Left kidney (tissue), 8 donors: ENCODE measurements at places on chromosomes 12 and 14.
A peak's percentile ranks its signal among the peaks of the same experiment; 100 is the strongest.

- DNase-seq, result no peak
These were observed 22.9 kb upstream of the CACNA1C start for GRCh38 chr12:2029851-2030250.

DNA sequence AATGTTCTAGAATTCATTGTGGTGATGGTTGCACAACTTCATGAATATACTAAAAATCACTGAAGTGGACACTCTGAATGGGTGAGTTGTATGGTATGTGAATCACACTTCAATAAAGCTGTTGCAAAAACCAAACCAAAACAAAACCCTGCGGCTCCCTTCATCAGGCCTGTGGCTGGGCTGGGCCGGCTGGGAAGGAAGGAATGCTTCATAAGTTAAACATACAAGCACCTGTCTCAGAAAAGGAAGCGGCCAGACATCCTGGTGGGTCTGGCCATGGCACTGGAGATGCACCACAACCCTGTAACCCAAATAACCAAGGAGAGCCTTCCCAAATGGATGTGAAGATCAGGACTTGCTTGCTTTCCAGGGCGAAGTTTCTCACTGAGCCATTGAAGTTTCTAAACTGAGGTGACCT lies 34.9 kb downstream of the TTC7B start:
- DNase-seq, result no peak

DNA sequence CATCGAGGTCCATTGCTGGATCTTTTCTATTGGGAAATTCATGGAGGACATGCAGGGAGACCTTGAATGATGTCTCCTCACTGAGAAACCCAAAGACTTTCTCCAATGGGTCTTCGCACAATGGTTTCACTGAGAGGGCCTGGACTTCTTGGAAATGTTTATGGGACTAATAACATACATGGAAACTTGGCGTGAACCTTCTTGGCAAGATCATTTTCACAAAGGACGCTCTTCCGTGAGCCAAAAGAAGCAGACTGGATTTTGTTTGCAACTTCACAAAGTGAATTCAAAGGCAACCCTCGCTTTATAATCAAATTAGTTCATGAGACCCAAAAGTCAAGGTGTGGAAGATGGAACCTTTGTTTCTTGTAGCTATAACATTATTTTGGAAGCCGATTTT lies 154.4 kb downstream of the TMEM132C start:
- DNase-seq, result no peak

DNA sequence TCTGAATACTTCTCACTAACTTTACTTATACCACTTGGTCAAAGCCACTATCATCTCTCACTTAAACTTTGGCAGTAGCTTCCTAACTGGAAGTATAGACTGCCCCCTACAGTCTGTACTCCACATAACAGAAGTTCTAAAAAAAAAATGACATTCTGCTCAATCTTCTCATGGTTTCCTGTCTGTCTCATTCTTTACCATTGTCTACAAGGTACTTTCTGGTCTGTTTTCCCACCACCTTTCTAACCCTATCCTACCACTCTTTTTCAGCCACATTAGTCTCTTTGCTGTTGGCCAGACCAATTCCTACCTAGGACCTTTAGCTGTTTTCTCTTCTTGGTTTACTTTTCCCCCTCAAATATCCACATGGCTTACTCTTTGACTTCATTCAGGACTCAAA lies 14.7 kb downstream of the CPSF6 start:
- no peak for DNase-seq

- peak; percentile 26 for DNase-seq
These were observed 266.4 kb upstream of the USP15 start for GRCh38 chr12:61993734-61994345.

DNA sequence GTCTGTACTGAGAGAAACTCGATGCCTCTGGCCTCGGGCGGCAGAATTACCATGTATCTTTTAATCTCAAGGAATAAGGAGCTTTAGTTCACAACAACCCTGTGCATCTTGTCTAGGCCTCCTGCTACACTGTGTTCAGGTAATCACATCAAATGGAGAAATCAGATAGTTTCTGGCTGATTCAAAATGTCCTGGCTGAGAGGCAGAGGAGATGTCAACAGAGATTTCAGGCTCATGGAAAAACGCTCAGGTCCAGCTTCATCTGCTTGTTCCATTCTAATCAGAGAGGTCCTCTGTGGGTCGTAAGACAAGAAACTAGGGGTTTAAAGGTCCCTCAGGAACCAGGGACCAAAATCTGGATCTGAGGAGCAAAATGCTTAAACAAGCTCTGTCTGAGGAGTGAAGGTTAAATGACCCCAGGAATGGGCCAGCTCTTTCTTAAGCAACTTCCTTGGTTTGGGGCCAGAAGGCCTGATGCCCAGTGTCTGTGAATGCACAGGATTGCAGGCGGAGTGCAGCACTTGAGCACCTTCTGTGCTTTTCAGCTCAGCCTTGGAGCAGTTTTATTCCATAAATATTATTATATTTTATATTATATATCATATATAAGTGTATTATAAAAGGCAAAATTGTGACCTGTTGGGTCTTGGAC lies 170.2 kb upstream of the PRICKLE1 start:
- no peak for DNase-seq

- DNase-seq, result no peak
These were observed 71.4 kb upstream of the GPR68 start for GRCh38 chr14:91315844-91316267.

DNA sequence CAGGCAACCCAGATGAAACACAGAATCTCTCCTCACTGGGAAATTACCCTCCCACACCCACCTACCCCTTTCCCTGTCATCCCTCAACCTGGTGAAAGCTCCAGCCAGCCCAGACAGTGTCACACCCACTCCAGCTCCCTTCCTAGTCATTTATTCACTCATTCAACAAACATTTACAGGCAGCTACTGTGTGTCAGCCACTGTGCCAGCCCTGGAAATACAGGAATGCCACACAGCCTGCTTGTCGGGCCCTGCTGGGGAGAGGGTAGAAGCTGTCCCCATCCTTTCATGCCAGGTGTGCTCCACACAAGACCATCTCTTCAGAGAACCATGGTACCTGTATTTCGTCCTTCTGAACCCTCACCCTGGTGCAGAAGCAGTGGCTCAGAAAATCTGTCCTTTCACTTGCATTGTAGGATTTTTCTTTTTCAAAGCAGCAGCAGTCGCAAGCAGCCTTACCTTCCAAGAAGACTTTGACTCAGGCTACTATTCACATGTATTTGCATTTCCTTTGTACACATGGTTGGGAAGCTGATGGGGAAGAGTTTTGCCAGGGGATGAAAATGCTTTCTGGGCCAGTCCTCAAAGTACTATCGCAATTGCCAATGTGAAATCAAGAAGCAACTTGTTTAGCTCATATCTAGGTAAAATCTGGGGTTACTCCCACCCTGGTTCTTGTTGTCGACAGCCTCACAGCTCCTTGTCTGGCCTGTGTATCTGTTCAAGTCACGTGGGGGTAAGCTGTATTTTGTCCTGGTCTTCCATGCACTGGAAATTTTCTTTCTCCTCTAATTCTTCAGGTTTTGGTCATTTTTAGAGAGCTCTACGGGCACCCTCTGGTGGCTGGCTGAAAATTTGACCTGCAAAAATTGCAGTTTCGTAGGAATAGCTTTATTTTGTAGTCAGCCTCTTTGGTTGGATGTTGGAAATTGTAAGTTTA lies 147.4 kb upstream of the EGLN3 start:
- DNase-seq, result peak; percentile 46

- DNase-seq, result no peak
These were observed 138.4 kb downstream of the STXBP6 start for GRCh38 chr14:24911324-24912109.

DNA sequence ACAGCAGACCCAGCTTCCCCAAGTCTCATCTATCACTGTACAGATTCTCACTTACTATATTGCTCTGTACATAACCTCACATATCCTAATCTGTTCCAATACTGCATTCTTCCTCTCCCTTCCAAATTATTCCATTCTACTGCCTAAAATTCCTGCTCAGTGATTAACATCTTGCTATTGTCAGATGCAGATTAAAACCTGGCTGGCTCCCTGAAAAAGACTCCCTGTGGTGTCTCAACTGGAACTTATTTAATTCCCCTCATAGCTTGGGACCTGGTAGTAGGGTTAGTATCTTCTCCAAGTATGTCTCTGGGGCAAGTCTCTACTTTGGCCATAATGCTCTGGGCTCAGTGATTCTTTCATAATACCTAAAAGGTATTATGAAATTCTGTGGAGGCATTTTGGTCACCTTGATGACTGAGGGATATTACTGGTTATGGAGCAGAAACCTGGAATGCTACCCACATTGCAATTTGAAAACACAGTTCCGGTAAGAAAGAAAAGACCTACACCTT lies 55.8 kb downstream of the PAWR start:
- DNase-seq, result no peak

DNA sequence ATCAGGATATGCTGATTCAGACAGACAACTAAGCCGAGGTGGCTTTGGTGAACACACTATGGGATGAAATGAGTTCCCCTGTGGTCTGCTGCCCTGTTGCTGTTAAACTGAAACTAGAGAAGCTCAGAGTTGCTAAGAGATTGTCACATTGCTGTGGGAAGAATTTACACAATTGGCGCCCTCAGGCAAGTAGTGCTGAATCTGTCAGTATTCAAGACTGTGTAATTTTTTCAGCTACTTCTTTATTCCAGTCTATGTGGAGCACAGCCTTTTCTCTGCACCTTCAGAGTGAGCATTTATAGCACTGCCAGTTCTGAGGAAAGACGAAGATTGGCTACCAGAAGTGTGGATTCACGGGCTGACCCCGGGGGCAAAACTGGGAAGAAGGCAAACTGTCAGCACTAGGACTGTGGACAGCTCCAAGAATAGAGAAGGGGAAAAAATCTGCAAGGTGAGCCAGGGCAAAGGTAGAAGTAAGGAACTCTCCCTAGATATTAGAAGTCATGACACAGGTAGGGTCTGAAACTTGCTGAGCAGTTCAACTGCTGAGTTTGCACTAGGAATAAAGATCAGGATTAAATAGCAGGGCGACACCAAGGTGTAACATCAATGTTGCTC lies 218.8 kb upstream of the TMPO start:
- peak; percentile 42 for DNase-seq

DNA sequence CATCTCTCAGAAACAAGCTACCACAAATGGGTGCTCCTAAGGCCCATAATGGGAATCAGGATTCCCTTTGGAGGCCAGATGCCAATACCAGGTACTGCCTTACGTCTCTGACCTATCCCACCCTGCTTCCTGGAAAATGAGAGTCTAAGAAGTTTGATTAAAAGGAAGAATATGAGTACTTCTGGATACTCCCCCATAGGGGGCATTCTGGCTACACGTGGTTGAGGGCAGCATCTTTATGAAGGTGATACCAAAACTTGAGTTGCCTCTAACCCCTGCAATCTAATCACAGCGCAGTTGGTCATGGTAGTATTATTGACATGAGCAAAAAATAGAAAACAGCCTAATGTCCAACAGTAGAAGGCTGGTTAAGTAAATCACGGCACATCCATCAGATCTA lies 184.2 kb upstream of the LHX5 start:
- DNase-seq, result no peak

DNA sequence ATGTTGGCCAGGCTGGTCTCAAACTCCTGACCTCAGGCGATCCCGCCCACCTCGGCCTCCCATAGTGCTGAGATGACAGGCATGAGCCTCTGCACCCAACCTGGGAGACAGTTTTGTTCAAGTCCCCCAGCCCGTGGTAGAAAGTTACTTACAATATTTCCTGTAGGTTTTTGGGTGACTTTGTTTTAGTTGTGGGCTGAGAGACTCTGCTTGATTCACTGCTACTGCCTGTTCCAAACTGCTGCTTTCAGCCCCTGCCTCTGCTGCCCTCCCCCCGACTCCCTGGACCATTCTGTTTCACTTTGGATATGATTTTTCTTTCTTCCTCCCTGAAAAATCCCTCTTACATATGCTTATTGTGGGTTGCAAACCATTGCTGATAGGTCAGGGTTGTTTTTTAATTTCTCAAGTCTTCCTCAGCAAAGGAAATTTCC lies 13.4 kb upstream of the PCNX1 start:
- no peak for DNase-seq

GRCh38 chr14:58430156-58430555 lies 2.6 kb downstream of the KIAA0586 start:
- no peak for DNase-seq

GRCh38 chr12:5626151-5626550 lies 194.2 kb downstream of the NTF3 start:
- no peak for DNase-seq

- DNase-seq, result no peak
These were observed 718.8 kb upstream of the TMEM132C start for GRCh38 chr12:127548123-127548553.

GRCh38 chr14:24669651-24670050 lies 35.7 kb upstream of the GZMB start:
- DNase-seq, result no peak

DNA sequence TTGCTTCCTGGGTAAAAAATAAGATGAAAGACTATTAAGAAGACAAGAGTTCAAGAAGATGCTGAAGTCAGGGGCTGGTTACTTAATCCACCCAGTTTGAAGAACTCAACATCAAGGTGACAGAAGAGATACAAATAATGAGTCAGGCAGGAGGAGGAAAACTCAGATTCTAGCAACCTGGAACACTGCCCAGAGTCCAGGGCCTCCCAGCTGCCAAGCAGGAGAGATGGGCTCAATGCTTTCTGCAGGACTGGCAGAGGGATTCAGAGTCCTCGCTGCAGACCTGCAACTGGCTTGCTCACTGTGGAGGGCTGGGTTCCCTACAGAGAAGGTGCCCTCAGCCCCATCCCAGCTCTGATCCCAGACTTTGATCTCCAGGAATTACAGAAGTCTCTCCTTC lies 28.6 kb upstream of the CEBPE start:
- no peak for DNase-seq

DNA sequence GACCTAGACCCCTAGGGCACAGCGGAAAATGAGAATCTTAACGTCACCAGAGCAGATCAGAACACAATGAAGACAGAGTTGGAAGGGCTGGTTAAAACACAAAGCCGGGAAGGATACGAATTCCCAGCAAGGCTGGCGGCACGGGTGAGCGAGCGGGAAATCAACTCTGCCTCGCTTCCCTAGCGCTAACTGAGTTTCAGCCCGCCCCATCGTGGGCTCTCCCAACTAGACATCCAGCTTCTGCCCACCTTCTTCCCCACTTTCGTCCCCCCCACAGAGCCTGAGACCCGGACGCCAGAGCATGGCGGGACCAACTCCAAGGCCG lies 377 bp downstream of the CCNT1 start:
- DNase-seq, result no peak

- peak; percentile 62 for DNase-seq
These were observed 49.0 kb downstream of the NTF3 start for GRCh38 chr12:5480938-5481303.

DNA sequence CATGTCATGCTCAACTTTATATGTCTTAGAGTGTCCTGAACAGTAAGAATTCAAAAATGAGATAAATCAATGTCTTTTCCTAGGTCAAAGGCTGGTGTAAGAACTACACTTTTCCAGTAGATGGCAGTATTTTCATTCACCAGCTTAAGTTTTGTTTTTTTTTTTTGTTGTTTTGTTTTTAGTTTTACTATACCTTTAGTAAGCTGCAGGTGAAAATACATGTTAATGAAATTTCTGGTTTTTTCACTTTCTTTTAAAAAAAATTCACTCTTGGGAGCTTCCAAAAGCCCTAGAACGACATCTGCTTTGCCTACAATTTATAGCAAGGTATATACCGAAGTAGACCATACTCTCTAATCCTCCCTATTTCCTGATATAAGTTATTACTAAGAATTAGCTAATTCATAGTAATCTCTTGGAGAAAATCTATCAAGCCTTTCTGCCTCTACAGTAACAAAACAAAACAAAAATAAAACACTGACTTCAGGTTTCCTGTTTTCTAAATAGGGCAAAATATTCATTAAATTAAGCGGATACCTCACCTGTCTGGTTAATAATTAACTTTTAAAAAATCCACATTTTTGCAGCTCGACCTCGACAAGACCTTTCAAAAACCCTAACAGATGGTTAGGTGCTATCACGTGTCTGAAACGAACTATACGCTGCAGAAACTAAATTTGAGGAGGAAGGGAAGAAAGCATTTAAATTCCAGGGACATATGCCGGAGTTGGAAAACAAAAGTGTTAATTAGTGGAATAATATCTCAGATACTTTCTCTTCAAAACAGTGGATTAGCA lies 2.7 kb upstream of the SAMD4A start:
- DNase-seq, result peak; percentile 45
